ENCODE measurements at places on chromosomes 4 and X.
A peak's percentile ranks its signal among the peaks of the same experiment; 100 is the strongest.

- DNase-seq, result no peak
These were observed 129.5 kb upstream of the RBPJ start for GRCh38 chr4:26191353-26191752.

DNA sequence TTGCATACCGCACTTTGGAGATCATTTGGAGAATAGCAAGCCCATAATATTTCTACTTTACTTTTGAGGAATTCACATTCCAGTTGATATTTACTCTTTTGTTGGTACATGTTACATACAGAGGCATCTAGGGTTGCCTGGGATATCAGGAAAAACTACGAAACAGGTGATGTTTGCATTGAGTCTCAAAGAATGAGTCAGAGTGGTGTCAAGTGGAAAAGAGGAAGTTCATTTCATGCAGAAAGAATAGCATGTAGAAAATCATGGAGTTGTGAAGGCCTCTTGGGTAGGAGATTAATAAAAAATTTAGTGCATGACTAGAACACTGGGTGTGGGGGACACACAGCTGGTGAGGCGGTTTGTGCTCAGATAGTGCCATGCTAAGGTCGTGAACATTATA lies 33.5 kb upstream of the ELOVL6 start:
- DNase-seq, result no peak

GRCh38 chr4:131091896-131092295 lies 1995.9 kb downstream of the C4orf33 start:
- DNase-seq, result peak; percentile 72

- DNase-seq, result peak; percentile 4
These were observed 81.0 kb downstream of the PCDH18 start for GRCh38 chr4:137451172-137451825.

DNA sequence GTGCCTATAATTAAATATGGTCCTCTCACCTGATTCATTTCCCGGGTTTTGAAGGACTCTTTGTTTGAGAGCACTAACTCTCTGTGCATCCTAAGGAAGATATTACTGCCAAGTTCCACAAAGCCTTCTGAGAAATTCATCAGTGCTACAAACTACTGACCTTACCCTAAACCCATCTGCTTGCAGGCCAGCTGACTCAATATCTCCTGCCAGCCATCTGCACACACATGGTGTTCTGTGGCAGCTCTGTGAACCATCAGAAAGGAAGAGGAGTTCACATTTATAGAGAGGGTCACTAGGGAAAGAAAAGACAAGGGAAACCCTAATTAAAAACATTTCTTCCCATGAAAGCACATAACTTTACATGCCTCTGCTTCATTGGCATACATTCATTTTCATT lies 156.7 kb downstream of the ATP10D start:
- peak; percentile 45 for DNase-seq

GRCh38 chrX:140389331-140389730 lies 115.5 kb downstream of the SOX3 start:
- DNase-seq, result no peak

DNA sequence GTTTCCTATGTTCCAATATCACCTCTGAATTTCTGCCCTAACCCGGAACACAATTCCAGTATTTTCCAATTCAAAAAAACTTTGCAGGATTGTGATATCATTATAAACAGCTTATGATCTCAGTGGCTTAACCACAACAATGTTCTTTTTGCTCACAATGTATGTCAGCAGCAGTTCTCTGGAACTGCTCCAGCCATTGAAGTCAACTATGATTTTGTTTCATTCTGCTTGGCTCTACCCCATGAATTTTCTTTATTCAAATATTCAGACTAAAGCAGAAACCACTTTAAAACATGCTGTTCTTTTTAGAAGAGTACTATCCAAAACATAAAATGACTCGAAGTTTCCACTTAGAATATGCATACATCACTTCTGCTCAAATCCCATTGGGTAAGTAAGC lies 1611.1 kb downstream of the ARAP2 start:
- DNase-seq, result peak; percentile 6

DNA sequence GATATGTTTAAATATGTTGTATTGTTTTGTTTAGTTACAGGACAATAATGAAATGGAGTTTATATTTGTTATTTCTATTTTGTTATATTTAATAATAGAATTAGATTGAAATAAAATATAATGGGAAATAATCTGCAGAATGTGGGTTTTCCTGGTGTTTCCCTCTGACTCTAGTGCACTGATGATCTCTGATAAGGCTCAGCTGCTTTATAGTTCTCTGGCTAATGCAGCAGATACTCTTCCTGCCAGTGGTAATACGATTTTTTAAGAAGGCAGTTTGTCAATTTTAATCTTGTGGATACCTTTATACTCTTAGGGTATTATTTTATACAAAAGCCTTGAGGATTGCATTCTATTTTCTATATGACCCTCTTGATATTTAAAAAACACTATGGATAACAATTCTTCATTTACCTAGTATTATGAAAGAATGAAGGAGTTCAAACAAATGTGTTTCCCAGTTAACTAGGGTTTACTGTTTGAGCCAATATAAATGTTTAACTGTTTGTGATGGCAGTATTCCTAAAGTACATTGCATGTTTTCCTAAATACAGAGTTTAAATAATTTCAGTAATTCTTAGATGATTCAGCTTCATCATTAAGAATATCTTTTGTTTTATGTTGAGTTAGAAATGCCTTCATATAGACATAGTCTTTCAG lies 26.9 kb downstream of the NUDT6 start:
- peak; percentile 42 for DNase-seq

- no peak for DNase-seq
These were observed 105.8 kb downstream of the CHIC1 start for GRCh38 chrX:73668779-73669178.

DNA sequence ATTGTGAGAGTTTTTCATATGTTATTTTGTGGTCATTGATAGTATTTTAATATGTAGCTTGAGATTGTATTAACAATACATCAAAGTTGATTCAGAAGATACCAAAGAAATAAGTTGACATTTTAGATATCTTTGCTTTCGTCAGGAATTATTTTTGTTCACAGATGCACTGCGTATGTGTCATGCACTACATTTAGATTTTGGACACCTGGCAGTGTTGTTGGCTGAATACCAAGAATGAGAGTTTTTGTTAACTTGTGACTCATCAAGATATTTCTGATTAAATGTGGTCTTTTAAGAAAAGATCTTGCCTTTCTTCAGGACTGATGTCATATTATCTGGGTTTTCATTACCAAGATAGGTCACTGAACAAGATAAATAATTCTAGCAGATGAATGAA lies 633.4 kb downstream of the CENPC start:
- DNase-seq, result no peak

GRCh38 chr4:178255172-178255571 lies 812.9 kb upstream of the AGA start:
- DNase-seq, result no peak

DNA sequence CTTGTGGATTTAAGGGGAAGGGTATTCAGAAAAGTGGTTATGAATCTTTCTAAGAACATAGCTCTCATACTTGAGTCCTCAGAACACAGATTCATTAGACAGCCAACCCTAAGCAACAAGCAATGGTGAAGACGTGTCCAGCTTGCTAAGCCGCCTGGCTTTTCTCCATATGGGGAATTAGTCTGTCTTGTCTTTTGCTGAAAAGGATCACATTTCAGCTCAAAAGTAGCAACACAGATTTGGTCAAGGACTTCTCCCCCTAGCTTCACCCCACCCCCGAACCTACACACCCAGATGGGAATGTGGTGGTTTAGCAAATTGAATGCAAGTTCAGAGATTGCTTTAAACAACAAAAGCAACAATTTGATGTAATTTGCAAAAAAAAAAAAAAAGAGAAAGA lies 103.3 kb upstream of the RASGEF1B start:
- DNase-seq, result no peak

DNA sequence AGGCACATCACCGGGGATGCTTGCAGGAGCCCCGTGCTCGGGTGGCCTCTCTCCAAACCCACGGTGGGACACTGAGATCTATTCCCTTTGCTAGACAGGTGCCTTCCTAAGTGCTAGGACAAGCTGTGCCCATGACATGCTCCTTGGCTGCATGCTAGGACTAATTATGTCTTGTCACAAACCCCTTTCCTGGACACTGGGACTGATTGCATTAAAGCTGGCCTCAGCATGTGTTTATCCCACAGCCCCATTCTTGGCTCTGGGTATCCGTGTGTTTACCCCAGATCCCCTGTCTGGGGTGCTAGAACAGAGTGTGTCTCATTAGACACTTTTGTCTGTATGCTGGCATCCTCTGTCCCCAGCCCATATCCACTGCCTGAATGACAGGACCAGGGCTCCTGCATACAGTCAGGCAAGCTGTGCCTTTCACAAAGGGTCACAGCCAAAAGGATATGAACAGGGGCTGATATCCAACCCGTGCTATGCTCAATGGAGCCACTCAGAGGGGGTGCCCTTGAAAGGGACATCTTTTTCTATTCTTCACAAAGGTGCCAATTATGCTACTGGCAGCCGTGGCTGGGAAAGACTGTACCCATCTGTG lies 9.2 kb upstream of the IQSEC2 start:
- DNase-seq, result no peak

- peak; percentile 51 for DNase-seq
These were observed 26.1 kb downstream of the RBM46 start for GRCh38 chr4:154807042-154807630.

DNA sequence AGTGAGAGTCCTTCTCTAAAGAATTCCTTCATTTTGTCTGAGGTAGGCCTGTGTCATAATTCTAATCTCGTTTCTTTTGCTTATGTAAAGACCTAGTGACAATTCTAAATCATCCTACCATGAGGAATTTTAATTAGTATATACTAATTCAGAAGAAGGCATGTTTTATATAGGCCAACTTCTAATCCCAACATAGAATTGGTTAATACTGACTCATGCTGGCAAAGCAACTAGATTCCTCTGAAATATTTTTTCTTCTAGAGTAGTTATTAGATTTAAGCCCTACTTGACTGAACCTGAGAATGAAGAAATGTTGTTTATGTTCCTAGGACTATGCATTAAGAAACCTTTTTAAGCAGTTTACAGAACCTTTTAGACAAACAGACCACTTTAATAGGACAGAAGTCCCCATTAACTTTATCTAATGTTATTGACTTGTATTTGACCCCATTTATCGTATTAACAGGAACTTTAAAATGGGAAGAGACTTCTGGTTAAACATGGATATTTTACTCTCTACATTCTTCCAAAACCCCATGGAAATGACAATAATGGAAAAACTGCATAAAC lies 56.1 kb upstream of the EIF1AX start:
- no peak for DNase-seq

GRCh38 chr4:68717999-68718398 lies 47.5 kb upstream of the UGT2B15 start:
- DNase-seq, result no peak

- peak; percentile 89 for DNase-seq
These were observed at the start of gene PRDM5 for GRCh38 chr4:120922381-120923206. TSS of gene PRDM5 (minus strand) at chr4:120922726. CDS start at chr4:120922608, 118 bp downstream.

- no peak for DNase-seq
These were observed 19.2 kb upstream of the TNIP3 start for GRCh38 chr4:121183361-121183760.

All from eye (tissue), 1 donor.